ENCODE measurements at places on chromosomes 12 and 14.

GRCh38 chr14:75689012-75689411 is 28.0 kb downstream of the TTLL5 start:
- DNase-seq = no peak

DNA sequence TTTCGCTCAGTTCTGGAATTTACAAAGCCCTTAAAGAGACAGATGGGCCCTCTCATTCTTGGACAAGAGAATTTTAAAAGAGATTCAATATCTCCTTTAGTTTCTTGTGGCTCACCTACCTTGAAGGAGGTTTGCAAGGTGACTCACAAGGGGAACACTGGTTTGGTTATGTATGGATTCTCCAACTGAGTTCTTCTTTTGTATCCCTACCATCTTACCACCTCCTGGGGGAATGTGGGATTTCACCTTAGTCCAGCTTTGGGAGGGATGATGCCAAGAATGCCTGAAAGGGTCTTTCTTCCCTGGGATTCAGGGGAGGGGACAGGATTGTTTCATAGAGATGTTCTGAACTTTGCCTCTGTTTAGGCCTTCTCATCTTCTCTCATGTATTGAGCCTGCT is 3.7 kb downstream of the PPP4R4 start:
- no peak for DNase-seq

GRCh38 chr14:79352076-79352630 is 859.2 kb downstream of the DIO2 start:
- no peak for DNase-seq

GRCh38 chr12:45329238-45329637 is 113.3 kb downstream of the ANO6 start:
- DNase-seq = no peak

- DNase-seq = peak; percentile 52
These were observed 172.7 kb upstream of the OR4E1 start for GRCh38 chr14:21846227-21846885.

DNA sequence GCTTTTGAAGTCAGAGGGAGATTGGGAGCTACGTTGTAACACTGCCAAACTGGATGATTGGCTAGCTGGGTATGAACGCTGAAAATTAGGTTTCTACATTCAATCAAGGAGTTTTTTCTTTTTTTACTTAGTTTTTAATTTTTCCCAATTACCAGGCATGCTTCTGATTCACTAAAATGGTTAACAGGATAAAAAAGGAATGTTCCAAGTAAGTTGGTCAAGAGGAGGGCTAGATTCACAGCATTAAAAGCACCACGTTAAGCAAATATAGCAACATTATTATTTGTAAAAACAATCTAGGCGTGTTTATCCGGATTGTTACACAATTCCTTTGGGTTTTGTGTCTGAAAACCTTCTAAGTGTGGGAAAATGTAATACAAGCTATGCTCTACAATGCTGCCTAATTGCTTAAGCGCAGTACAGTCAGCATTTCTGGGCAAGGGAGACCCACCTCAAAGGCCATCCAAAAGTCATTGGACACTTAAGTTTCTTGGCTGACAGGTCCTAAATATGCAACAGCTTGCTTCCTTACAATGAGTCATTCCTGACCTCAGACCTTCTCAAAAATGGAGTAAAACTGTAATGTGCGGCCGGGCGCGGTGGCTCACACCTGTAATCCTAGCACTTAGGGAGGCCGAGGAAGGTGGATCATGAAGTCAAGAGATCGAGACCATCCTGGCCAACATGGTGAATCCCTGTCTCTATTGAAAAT is 1.2 kb downstream of the RPLP0 start:
- DNase-seq = no peak

DNA sequence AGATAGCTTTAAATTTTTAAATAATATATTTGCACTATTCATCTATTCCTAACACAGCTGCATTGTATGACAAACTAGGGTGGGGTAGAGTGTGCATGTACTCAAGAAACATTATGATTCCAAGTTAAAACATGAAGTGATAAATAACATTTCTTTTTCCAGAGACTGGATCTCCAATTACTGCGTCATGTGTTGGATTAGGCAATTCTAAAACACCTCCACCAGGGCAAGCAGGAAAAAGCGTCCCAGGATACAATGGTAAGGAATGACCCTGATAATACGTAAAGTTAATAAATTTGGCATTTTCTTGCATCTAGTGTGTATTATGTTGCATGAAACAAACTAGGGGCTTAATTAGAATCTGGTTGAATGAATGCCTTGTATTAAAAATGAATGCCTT is 138.9 kb downstream of the ACSS3 start:
- DNase-seq = no peak

DNA sequence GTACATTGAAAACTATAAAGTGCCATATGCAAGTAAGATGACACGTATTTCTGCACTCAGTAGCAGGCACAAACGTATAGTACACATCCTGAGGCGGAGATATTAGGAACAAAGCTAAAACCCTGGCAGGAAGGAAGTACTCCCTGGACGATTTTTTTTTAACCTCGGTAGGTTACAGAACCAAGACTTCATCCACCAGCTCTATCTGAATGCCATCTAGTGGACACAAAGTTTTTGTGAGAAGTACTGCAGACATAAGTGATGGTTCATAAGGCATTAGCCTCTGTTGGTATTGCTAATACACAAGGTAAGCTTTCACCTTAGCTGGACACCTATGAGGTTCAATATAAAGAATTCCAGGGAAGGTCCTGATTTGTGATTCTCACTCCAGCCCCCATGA is 83.0 kb upstream of the CCDC196 start:
- no peak for DNase-seq

GRCh38 chr14:99672506-99673304 is 11.4 kb upstream of the CYP46A1 start:
- DNase-seq = no peak

GRCh38 chr12:102009796-102010195 is 52.0 kb downstream of the WASHC3 start:
- DNase-seq = no peak

- DNase-seq = no peak
These were observed 116.2 kb downstream of the PRMT8 start for GRCh38 chr12:3607039-3607720.

DNA sequence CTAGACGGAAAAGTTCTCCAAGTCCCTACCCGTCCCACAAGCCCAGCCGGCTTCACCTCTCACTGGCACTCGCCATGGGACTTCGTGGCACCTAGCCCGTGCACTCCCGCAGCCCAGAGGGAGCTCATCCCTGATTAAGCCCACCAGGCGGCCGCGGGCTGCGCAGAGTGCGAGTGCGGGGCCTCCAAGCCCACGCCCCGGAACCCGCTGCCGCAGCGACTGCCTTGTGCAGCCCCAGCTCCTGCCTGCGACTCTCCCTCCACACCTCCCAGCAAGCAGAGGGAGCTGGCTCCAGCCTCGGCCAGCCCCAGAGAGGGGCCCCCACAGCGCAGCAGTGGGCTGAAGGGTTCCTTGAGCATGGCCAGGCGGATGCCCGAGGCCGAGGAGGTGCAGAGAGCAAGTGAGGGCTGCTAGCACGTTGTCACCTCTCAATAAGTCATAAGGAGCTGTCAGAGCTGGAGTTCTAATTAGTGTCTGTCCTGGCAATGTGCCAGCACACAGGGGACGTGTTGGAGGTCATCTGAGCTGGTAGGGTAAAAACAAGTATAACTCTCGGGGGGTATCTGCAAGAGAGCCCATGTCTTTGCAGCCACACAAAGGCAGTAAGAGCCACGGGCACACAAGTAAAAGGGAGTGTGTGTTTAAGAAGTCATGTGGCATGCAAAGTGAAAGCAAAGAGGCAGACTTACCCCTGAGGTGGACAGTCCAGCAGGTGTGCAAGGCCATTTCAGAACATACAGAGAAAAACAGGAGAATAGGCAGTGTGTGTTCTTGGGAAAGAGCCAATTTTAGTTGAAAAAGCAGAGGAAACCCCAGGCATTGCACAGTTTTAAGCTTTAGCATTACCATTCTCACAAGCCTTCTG is 27.1 kb upstream of the TMTC2 start:
- no peak for DNase-seq

GRCh38 chr14:103653805-103654204 is 24.8 kb downstream of the KLC1 start:
- no peak for DNase-seq

DNA sequence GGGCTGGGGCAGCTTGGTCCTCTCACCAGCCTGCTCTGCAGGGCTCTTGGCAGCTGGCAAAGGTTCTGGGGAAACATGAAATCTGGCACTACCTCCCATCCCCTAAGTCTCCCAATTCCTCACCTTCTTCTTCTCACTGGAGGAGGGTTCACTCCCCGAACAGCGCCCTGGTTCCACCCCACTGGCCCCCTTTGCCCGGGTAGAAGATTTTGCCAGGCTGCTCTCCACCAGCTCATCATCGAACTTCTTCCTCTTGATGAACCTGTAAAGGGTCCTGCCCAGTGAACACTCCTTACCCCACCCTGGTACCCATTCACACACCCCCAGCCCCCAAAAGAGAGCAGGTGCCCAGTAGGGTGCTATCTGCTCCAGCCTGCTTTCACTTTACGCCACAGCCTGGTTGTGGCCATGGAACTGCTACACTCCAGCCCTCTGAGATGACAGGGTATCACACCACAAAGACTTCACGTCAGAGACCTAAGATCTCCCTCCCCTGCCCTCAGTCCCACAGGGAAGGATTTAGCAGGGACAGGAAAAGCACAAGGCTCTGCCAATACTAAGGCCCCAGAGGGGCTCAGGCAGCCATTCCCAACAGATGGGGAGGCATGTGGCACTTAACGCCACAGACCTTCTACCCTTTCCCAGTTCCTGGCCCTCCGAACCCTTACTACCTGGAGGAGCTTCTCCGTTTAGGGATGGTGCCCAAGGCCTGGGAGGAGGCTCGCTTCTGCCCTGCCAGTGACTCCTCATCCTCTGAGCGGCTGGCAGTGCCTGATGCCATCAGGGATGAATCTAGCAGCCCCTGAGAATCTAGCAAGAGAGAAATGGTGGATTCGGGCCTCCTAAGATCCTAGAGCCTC is 2.3 kb downstream of the MCRS1 start:
- DNase-seq = no peak

DNA sequence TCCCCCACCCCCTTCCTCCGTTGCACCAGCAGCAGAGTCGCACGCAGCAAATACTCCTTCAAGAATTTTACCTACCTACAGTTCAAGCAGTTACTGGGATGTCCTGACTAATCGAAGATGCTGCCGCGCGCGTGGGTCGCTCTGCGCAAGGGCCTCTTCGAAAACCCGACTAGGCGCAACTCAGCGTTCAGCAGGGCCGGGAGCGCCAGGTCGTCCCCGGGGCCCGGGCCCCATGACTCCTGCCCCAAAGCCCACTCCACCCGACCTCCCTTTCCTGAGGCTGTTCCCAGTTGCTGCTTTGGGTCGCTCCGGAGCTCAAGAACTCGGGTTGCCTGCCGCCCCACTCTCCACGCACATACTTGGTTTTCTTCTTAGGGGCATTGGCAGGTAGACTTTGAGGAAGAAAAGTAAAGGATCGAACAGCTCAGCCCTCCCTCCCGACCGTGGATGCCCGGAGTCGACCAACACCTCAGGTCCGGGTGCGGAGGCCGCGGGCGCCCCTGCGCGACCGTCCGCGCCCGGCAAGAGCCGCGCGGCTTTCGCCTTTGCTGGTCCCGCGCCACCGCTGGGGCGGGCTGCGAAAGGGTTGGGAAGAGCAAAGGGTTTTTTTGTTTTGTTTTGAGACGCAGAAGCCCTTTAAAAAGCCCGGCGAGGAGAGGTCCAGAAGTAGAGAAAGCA is 1.9 kb downstream of the BMP4 start:
- DNase-seq = no peak

- no peak for DNase-seq
These were observed 63.4 kb upstream of the CCND2 start for GRCh38 chr12:4210183-4210582.

GRCh38 chr12:68056300-68056699 is 67.1 kb downstream of the IFNG-AS1 start:
- DNase-seq = no peak

DNA sequence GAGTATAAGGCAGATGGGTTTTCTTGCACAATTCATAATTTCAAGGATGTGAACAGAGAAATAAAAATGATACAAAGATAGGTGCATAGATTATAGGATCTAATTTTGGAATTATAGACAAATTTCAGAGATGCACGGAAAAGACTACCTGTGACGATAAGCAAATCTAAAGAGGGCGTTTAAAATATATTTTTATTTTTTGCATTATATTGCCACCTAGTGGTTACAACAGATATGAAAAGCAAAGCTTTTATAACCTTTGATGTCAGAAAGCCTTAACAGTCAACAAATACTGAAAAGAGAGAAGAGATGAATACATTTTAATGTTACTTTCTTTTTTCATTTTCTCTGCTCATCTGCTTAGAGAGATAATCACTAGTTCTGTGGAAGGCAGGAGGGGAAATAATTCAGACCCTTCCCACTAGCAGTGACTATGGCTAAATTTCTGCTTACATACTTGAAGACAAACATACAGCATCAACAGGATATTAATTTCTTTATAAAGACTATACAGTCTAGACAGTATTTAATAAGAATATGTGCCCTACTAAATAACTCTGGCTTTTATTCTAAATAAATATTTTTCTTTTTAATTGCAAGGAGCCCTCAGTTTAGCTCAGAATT is 46.3 kb downstream of the NTS start:
- DNase-seq = no peak

DNA sequence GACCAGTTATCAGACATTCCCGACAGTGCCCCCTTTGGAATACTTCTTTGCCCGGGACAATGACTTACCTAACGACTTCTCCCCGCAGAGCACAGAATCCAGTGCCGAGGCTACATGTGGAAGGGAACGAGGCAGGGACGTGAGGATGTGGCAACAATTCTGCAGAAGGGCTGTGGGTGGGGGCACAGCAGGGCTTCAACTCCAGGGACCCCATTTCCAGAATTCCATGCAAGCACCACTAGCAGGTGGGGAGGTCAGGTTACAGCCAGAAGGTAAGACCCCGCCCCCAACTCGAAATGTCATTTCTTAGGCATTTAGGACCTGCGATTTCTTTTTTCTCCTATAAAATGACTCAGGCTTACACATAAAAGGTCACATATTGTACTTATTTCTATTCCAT is 207.9 kb downstream of the TMEM132C start:
- no peak for DNase-seq

DNA sequence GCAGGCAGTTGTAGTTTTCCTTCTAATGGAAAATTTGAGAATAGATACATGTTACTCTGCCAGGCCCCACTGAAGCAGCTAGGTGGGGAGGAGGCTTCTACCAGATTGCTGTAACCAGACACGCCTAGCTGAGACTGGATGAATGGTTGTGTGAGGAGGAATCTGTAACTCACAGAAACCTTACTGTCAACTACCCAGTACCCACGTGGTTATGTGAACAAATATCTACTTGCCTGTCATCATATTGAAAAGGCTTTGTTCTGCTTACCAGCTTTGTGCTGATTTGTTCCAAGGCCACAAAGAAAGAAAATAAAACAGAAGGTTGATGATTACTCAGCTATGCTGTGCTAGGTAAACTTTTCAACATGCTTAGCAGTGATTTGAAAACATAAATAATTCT is 167.2 kb downstream of the CAPZA3 start:
- no peak for DNase-seq

DNA sequence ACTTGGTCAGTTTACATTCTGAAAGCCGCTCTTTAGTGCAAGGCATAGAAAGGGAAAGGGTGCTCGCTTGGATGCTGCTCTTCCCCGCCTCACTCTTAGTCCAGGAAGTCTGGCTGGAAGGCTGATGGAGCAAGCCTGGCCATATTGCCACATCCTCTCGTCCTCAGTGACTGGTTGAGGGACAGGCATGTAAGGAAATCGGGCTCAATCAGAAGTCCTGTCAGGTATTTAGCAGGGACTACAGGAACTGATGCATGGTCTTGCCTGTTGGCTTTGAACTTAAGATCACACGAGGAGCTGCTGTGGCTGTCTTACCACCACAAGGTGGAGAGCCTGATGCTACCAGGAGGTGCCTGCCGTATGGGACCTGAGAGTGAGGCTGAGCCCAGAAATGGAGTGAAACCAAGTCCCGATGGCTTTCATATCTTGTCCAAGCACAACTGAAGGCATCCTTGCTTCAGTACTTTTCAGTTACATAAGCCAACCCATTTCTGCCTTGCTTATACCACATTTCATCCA is 10.7 kb upstream of the C12orf75 start:
- peak; percentile 28 for DNase-seq

All from naive thymus-derived CD4-positive, alpha-beta T cell (primary cell).